ENCODE measurements at places on chromosomes 3 and 15.

DNA sequence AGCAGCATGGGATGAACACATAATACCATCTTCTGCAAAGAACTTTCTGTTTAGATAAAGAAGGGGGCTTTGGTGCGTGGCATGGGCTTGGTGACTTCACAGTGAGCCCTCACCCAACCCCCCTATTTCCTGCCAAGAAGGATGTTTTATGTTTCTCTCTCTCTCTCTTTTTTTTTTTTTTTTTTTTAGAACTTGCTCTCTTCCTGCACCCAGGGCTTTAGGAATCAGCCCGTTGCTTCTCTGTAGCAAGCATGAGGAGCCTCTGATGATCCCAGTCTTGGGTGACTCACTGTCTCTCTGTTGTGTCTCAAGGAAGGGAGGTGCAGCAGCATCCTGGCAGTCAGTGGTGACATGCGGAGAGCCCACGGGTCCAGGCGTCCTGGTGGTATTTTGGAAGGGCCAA is 49.1 kb downstream of the CCK start:
- no peak for DNase-seq

- no peak for DNase-seq
Observed at GRCh38 chr15:64379216-64379960, 1.9 kb downstream of the PCLAF start.

DNA sequence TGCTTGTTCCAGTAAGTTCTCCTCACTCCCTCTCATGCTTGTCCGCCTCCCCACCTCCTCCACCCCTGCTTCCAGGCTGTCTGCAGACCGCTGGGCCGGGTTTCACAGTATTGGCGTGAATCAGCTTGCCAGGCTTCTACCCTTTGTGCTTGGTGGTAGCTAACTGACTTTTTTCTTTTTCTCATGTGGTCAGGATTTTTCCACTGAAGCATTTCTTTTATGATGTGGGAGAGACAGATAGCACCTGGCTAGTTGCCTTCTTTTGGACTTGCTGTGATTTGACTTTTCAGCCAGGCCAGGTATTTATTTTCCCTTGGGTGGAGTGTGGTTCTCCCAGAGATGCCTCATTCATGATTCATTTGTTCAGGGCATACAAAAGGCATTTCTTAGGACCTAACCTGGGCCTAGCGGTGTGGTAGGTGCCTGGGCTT is 60.6 kb downstream of the ST6GAL1 start:
- no peak for DNase-seq

DNA sequence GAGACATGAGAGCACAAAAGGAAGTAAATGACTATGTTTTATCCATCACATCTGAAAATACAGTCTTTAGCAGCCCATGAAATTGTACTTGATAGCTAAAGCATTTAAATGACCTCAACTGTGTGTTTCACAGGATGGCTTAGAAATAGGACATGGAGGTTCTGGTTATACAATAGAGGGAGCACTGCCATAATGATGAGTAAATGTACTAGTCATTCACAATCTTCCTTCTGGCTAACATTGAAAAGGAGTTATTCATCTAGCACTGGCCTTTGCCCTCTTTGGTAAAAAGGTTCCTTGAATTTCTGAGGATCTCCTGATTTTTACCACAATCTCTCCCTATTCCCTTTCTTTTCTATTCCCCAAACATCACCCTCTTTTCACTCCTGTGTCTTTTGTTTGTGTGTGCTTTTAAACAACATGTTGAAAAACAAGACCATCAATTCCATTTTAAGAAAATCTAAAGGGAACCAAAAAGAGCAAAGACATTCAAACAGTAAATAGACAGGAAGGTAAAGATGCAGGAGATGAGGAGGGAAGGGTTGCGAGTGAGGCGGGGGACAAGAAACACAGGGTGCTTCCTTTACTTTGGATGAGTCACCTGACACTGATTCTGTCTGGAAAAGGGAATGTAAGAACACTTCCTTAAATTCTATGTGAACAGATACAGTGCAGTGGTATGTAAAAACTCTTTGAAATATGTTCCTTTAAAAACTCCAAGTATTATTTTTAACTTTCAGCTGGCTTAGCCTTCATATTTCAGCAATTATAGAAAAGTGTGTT is 619.0 kb downstream of the MECOM start:
- DNase-seq: no peak

DNA sequence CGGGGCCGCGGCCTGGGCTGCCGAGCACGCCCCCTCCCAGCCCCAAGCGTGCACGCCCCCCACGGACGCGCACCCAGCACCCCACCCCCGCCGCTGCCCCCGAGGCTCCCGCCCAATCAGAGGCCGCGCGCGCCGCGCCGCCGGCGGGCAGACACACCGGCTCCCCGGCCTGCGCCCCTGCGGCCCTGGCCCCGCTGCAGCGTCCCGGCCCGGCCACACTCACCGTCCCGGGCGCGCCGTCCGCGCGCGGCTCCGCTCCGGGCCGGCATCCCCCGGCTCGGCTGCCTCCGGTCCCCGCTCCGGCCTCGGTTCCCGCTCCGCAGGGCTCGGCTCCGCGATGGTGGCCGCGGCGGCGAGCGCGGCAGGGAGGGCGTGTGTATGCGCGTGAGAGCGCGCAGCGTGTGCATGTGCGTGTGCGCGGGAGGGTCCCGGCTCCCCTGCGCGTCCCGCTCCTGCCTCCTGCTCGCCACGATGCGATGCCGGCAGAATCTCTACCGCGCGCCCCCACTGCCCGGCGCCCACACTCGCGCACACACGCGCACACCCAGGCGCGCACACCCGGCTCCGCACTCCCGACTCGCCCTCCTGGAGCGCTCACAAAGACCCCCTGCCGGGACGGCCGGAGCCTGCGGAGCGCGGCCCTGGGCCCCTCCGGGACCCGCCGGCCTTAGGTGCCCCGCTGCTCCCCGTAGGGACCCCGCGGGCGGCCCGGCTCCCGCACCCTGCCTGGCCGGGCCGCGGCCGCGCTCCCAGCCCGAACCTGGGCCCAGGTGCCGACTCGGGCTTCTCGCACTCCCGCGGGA is 186.5 kb upstream of the LINGO1 start:
- DNase-seq: no peak

GRCh38 chr3:46093966-46094365 is 66.7 kb upstream of the XCR1 start:
- no peak for DNase-seq

GRCh38 chr3:14402304-14402811 is at the start of gene SLC6A6:
TSS of gene SLC6A6 (plus strand) at chr3:14402606. CDS start at chr3:14443635, 41,029 bp downstream.
- peak; percentile 91 for DNase-seq

- peak; percentile 54 for DNase-seq
Observed at GRCh38 chr15:66774001-66774814, 72.2 kb downstream of the SMAD6 start.

DNA sequence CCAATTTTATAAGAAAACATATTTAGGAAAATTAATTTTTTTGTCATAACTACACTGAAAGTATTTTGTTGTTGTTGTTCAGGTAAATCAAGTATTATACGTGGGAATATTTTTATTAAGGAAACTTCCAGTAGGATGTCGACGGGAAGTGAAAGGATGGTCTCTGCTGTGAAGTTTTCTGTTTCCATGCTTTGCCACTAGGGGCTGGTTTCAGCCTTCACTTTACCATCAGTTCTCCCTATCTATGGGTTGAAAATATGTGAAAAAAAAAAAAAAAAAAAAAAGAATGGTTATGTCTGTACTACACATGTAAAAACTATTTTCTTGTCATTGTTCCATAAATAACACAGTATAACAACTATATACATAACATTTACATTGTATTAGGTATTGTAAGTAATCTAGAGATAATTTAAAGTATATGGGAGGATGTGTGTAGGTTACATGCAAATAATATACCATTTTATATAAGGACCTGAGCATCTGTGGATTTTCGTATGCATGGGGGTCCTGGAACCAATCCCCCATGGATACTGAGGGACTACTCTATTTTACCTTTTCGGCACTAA is 136.7 kb downstream of the SMAD6 start:
- DNase-seq: no peak

- no peak for DNase-seq
Observed at GRCh38 chr3:171797265-171797679, 13.0 kb downstream of the PLD1 start.

GRCh38 chr3:63655519-63655918 is 3.0 kb downstream of the SNTN start:
- no peak for DNase-seq

DNA sequence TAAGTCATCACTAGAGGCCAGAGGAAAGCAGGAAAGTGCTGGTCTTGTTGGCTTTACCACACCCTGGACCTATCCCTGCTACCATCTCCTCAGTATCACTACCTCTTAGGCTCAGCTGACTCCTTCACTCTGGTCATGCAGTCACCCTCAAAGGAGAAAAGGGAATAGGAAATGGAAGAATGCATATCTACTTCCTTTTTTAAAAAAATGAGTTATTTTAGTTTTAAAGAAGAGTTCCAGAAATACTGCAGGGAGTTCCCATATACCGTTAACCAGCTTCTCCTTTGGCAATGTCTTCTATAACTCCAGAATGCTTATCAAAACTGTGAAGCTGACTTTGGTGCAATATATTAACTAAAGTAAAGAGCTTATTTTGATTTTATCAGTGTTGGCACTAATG is 688.6 kb downstream of the DIPK2A start:
- DNase-seq: no peak

DNA sequence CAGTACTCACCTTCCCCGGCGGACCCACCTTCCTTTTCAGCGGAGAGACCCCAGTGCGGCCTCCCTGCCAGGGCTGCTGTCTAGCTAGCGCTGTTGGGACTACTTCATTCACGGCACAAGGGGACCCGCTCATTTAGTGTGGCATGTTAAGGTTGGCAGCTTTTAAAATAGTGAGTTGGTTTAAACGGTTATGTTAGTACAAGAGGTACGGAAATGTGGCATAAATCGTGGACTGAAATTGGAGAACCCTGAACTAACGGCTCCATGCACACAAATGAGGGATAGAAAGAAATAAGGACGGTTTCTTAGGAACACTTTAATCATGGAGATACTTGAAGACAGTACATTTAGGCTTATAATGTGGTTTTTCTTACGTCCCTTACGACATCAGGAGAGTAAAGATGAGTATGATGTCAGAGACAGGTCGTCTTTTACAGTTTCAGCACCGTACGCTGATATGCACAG is 752 bp downstream of the CEP63 start:
- DNase-seq: peak; percentile 24

GRCh38 chr3:135087782-135088181 is 292.7 kb downstream of the EPHB1 start:
- no peak for DNase-seq

DNA sequence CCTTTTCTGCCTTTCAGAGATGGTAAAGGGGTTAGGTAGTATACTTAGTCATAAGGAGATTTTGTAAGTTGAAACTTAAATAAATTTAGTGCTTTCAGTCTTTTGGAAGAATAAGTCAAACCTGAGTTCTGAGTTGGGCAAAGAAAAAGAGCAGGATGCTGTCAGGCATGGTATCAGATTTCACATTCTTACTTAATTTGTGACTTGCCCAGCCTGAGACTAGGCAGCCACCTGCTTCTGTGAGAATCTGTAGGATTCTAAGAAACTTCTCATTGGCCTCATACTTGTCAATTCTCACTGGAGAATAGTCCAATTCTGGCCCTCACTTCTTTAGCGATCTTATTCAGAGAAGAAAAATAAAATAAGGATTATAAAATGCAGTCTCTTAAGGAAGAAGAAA is 577.5 kb downstream of the DIPK2A start:
- no peak for DNase-seq

- no peak for DNase-seq
Observed at GRCh38 chr15:37143351-37143750, 43.0 kb upstream of the MEIS2 start.

All from globus pallidus (tissue), 1 donor.